EH (cell line): ENCODE measurements at places on chromosomes 2 and 18.
A peak's percentile ranks its signal among the peaks of the same experiment; 100 is the strongest.

DNA sequence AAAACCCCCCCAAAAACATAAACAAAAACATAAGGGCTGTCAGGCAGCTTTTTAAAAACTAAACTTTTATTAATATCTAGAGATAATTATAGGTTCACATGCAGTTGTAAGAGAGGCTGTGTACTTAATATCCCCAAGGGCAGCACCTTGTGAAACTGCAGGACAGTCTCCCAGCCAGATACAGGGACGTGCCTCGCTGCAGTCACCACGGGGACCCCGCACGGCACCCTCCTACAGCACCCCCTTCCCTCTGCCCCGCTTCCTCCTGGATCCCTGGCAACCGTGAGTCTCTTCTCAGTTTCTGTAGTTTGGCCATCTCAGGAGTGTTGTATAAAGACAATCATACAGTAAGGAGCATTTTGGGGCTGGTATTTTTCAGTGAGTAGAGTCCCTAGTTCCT lies 6.8 kb upstream of the COLEC11 start:
- no peak for DNase-seq

DNA sequence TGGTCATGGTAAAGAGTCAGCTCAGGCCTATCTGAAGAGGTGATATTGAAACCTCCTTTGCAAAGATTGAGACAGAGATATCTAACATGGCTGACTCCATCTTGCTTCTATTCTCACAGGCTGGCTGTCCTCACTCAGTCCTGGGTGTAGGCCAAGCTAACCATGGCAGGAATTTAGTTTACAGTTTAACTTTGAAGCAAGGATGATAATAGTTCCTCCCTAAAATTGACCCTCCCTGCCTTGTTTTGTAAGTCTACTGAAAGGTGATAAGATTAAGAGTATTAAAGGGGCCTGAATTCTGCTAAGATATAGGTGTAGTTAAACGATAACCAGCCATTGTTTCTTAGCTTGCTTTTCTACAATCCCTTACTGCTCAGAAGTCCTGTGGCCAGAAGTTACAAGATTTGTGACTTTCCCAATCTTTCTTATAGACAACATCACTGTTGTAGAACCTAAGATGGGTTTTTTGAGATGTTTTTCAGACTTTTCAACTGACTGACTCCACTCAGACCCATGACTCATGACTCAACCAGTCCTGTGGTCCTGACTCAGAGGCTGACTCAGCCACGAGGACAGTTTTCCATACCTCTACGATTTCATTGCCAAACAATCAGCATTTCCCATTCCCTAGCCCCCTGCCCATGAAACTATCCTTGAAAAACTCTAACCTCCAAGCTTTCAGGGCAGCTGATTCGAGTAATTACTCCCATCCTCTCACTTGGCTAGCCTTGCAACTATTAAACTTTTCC lies 195.7 kb upstream of the SESTD1 start:
- DNase-seq: peak; percentile 98

DNA sequence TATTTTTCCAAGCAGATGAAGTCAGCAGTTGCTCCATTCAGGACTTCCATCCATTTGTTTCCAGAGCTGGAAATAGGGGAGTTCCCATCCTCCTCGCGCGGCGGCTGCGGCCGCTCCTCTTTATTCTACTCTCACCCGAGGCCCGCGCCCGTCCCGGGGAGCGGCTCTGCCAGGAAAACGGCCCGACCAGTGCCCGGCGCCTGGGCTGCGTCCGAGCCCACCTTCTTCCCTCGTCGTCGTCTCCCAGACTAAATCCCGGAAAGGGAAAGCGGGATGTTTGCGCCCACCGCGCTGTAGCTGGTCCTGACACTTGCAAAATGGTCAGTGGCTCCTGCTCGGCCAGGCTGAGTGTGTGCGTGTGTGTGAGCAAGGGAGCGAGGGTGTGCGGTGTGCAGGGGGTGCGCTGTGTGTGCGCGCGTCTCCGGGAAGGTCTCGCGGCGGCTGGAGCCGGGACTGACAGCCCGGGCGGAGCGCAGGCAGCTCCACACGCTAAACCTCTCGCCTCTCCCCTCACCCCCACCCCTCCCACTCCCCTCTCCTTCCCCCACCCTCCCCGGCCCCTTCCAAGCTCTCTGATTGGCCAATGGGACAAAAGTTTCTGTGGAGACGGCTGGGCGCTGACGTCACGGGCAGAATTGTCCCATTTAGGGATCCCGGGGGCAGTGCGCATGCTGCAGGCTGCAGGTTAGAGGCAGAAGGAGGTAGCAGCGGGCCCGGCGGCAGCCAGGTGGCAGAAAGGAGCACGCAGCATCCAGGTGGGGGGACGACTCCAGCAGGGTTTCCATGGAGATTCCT lies at the start of gene NOL4:
Gene NOL4, minus strand, starts transcription at position 491 of the 795 bp plus-strand sequence. CDS start 1,660 bp downstream, outside the sequence.
- no peak for DNase-seq

DNA sequence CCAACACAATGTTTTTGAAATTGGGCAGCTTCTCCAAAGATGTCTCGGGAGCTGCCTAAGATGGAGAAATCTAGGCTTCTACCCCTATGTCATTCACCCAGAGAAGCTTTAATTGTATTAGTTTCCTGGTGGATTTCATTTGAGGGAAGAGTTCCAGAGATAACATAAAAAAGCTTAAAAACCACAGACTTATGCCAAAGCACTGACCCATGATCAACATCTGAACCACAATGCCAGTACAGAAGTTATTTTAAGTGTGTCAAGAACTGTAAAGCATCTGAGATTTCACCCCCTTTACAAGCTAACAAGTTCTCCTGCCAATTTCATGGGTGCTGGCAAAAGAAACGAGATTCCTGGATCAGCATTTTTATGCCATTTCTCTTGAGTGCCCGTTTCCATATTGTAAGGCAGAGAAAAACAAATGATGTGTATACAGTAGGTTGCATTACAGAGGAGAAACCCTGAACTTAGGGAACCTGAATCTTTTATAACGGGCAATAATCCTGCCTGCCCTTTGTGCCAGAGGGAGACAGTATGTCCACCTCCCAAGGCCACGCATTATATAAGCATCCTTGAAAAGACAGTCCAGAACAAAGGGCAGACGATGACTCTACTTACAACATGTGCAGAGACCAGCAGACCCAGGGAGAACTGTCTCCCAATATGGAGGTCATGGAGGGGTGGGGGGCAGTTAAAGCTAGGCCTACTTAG lies 44.1 kb downstream of the MREG start:
- peak; percentile 37 for DNase-seq

DNA sequence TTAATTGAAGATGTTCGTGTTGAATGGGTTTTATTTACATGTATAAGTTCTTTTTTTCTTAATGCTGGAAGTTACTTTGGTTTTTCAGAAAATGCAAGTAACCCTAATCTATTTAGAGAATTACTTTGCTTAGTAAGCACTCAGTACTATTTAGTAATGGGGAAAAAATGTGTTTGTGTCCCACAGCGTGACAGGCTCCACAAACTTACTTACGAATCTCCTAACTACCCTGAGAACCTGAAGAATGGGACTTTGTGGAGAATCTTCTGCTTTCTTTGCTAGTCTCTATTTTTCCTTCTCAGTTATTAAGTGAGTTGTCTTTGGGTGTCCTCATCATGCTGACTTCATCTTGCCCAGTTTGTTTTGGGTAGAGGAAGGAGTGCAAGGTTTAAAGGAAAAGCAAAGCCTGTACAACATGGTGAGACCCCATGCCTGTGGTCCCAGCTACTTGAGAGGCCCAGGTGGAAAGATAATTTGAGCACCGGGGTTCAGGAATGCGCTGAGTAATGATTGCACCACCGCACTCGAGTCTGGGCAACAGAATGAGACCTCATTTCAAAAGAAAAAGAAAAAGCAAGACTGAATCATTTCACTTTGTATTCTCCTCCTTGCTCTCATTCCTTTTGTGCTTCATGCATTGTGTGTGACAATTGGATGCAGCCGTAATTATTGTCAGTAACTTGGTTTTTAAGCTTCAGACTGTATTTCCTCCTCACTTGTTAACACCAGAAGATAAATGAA lies 10.2 kb downstream of the NEDD4L start:
- peak; percentile 66 for DNase-seq

- DNase-seq: no peak
These were observed 8.0 kb downstream of the ZEB2 start for GRCh38 chr2:144511937-144512336.

DNA sequence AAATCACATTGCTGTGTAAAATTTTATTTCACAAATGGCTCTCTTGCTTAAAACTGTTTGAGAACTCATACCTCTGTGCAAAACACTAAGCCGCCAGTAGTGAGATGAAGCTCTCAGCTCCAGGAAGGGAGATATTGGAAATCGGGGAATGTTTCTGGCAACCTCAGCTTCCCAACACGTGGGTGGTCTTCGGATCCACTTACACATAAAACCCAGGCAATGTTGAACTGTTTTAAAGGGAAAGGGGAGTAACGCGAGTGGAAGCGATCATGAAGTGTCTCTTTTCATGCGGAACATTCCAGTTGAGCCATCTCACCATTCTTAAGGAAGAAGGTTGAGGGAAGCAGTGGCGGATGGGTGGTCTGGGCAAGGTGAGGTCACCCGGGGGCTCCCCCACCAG lies 136.8 kb downstream of the ASB1 start:
- DNase-seq: no peak

GRCh38 chr18:39564716-39565115 lies 1999.1 kb upstream of the CELF4 start:
- no peak for DNase-seq

DNA sequence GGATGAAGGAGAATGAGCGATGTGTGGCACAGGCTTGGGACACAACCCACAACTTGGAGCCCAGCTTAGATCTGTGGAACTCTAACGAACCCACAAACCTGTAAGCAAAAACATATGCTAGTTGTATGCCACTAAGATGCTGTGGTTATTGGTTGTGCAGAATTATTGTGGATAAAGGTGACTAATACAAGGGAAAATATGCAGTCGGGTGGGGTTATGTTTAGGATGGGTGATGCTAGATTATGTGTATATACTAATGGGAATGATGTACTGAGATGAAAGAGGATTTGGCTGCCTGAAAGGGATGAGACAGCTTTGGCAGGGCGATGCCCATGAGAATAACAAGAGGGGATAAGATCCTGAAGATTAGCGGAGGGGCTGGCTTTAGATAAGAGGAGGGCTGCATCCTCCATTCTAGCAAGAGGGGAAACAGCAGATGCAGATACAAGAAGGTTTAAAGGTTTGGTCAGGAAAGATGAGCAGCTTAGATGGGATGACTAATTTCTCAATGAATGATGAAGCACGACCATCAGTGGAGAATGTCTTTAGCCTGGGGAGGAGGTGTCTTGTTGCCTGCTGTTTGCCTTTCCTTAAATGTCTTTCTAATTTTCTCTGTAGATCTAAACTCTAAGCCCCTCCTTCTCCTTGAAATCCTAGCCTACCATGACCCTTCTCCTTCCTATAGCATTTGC lies 49.6 kb downstream of the GALNT14 start:
- no peak for DNase-seq
